ENCODE measurements at places on chromosomes 11 and 22. TPM values are rescaled to one million over a fixed set of nuclear protein-coding genes. Genes with fewer than 3 reads are reported as not detected.

The SCUBE2 gene
- 4.4 TPM for total RNA-seq

The OR52I2 gene
- total RNA-seq = not detected

The PLA2G6 gene
- 8.3 TPM for total RNA-seq

The LRFN4 gene
- 12.8 TPM for total RNA-seq

The SYT9 gene
- total RNA-seq = under 0.01 TPM

The MAJIN gene
- total RNA-seq = not detected

The UBQLNL gene
- total RNA-seq = not detected

The HIC2 gene
- 1.9 TPM for total RNA-seq

The DDX25 gene
- total RNA-seq = under 0.01 TPM

Data from bladder microvascular endothelial cell (primary cell).